ENCODE measurements at places on chromosomes 12 and 14.

GRCh38 chr12:49296034-49296835 is 1.3 kb downstream of the PRPH start:
- ATAC-seq = peak; percentile 74

GRCh38 chr12:4434301-4434700 is 11.3 kb downstream of the FGF6 start:
- ATAC-seq = no peak

DNA sequence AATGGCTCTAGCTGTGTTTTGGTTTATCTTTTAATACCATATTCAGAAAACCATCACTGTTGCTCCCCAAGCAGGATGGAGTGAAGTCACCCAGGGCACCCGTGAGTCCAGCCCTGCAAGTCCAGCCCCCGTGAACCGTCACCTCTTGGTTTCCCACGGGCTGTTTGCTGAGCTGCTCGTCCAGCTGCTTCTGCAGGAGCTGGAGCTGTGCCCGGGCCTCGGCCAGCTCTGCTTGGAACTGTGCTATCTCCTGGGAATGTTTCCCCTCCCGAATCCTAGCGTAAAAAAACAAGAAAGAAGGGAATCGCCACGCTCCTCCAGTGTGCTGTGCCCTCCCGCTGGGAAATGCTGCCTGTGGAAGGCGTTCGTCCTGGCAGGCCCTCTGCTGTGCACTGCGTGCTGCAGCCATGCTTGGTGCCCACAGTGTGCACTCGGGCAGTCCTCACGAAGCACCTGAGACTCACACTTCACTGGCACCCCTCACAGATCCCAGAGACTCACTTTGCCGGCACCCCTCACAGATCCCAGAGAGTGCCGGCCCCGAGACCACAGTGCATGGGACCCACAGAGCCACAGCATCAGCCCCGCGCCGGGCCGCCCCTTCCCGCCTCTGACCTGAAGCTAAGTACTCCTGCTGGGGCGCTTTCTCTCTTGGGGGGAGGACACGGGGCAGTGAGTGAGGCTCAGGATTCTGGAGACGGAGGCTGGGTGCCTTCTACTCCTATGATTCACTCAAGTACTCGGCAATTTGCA is 15.4 kb upstream of the ANKLE2 start:
- ATAC-seq = no peak

DNA sequence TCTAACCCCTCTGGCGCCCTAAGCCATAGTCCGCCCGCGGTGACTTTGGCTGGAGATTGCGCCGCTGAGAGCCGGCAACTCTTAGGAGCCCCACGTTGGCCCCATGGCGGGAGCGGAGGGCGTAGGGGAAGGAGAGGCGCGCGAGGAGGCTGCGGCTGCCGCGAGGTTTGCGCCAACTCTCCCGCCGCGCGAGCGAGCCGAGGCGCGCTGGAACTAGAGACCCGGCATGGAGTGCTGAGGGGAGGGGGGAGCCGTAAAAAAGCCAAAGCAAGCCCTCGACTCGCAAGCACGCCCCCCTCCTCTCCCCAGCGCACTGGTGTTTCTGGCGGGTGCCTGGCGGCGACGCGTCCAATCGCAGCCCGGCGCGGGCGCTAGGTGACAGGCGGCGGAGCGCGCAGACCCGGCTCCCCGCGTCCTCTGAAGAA is at the start of gene SYT10:
Gene SYT10, minus strand, starts transcription at position 233 of the 425 bp plus-strand sequence. CDS start 297 bp downstream, outside the sequence.
- no peak for ATAC-seq

DNA sequence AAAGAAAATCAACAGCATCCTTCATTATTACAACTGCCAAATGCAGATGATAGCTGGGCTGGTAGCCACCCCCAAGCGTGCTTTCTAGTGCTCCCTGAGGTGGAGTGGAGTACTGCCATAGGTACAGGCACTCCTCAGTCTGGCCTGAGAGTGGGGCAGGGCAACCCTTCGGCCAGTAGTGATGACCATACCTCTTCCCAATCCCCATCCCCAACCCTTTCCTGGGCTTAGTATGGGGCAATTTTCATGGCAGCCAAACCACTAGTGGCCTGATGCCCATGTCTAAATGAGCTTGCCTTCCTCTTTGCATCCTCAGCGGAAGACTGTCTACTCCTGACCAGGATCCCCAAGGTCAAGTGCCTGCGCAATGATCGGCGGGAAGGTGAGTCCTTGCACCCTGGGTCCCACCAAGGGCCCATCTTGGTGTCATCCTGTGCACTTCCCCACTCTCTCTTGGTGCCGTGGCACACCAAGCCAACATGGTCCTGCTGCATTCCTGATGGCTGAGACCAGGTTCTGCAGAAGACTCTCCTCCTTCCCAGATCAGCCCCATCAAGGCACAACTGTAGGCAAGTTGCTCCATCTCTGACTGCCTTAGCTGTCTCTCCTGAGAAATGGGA is 65.8 kb downstream of the GALNT16 start:
- ATAC-seq = no peak

DNA sequence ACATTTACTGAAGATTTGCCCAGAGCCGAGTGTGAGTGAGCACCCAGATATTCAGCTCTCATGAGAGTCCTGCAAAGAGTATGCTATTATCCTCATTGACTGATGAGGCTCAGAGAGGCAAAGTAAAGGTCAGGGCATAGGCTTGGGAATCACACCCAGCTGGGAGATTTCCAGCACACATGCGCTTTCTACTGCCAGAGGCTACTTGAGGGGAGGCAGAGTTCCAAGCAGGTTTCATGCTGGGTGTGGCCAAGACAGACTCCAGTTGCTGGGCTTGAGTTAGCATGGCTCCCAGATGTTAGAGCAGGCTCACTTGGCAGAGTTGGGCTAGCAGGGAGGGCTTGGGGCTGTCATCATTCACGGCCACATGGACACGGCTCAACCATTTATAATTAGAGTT is 14.4 kb upstream of the FAM181A start:
- no peak for ATAC-seq

GRCh38 chr12:3428631-3429030 is 62.4 kb upstream of the PRMT8 start:
- no peak for ATAC-seq

DNA sequence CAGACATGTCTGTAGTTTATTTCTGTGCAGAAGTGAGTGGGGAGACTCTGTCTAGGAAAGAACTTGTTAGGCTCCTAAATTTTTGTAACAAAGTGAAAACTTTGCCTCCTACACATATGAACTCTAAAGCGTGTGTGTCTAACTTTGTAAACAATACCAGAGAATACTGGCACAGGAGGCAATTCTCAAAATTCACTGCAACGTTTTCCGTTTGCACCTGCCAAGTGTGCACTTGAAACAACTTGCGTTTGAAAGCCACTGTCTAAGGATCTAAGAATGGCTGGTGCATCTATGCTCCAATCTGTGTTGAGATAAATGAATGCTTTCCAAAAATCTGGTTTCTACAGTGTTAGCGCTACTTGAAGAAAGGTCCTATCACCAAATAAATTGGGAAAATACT is 15.3 kb downstream of the GRIP1 start:
- ATAC-seq = no peak

DNA sequence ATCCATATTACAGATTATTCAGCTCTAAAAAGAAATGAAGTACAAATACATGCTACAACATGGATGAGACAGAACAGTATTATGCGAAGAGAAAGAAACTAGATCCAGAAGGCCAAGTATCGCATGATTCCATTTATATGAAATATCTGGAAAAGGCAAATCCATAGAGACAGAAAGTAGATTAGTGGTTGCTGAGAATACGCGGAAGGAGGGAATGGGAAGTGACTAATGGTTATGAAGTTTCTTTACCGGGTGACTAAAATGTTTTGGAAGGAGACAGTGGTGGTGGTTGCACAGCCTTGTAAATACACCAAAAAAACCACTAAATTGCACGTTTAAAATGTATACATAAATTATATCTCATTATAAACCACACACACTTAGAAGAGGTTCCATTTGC is 12.5 kb downstream of the PRDM4 start:
- no peak for ATAC-seq

- ATAC-seq = no peak
Observed at GRCh38 chr12:120238839-120239445, 26.6 kb downstream of the PXN start.

GRCh38 chr12:5582541-5582940 is 150.6 kb downstream of the NTF3 start:
- ATAC-seq = no peak

DNA sequence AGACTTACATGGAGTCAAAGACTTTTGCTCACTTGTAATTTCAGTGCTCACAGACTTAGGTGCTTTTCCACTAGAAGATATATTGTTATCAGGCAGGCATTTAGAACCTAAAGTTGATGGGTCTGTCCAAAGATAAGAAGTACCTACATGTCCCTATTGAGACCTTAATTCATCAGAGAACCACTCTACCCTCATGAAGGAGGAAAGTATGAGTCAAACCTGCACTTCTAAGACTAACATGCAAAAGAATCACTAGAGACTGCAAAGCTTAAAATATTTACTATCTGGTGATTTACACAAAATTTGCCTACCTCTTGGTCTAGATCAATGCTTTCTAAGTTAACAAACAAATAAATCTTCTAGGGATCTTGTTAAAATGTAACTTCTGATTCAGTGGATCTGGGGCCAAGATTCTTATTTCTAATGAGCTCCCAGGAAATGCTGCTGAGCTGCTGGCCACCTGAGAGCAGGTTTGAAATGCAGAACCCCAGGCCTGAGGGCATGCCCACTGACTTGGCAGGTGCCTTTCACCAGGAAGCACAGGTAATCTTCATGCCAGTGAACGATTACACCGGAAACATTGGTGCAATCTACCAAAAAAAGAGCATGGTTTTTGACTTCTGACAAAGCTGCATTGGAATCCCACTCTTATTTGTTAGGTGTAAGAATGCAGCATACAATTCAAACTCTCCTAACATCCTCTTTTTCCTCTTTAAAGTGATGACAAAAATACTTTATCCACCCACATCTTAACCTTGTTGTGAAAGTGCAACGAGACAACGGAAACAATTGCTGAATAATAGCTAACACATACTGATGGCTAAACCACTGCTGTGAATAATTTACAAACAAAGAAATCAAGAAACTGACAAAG is 214.2 kb downstream of the ADAMTS20 start:
- ATAC-seq = no peak

DNA sequence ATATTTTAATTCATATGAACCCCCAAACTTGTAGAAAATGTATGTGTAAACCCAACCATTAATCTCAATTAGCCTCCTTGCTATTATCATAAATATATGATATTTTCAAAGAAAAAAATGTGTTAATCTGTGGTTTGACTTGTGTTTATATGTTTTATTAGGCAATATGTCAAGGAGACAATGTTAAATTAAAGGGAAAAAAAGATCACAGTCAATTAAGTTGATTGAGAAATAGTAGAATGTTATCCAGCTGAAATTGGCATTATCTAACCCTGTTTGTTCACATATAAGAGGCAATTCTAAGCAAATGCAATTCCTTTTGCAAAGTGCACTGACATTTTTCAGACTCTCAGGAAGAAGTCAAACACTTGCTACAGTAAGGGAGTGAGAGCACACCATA is 745.3 kb downstream of the C12orf50 start:
- no peak for ATAC-seq

DNA sequence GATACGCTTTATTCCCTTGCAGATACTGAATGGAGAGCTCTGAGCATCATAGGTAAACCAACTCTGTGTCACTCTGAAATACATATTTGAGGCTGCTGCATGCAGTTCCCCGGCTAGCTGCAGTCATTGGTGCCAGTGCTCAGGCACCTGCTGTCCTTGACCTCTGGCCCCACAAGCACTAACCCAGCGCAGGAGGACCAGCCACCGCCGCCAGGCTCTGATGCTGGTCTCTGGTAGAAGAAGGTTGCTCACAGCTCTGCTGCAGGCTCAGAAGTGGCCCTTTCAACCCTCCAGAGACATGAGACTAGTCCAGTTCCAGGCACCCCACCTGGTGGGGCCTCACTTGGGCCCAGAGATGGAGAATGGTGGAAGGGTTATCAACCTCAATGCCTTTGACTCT is 34.5 kb upstream of the PTPRB start:
- ATAC-seq = no peak

- ATAC-seq = no peak
Observed at GRCh38 chr12:64595863-64596793, 14.2 kb upstream of the RASSF3 start.

DNA sequence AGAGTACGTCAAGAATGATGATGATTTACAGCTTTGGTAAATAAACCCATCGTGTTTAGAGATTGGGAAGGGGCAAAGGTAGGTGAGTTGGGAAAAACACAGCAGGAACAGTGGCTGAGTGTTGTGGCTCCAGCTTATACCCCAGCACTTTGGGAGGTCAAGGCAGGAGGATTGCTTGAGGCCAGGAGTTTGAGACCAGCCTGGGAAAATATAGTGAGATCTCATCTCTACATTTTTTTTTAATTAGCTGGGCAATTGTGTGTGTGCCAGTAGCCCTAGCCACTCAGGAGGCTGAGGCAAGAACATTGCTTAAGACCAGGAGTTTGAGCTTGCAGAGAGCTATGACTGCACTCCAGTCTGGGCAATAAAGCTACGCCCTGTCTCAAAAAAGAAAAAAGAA is 77.1 kb downstream of the RASSF9 start:
- no peak for ATAC-seq

DNA sequence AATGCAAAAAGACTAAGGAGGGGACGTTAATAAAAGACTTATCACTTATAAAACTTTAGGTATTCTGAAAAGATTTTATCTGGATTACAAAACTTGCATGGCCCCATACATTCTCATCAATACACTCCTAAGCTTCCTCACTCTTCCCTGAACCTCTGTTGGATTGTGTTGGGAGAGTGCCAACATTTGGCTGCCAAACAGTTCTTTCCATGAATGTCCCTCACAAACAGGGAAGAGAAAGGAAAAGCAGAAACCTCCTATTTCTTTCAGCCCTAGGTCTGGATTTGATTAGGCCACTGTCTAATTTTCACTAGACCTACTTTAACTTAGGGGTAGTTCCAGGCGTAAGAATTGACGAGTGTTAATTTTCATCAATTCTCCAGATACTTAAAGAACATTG is 11.7 kb downstream of the PTHLH start:
- ATAC-seq = no peak

DNA sequence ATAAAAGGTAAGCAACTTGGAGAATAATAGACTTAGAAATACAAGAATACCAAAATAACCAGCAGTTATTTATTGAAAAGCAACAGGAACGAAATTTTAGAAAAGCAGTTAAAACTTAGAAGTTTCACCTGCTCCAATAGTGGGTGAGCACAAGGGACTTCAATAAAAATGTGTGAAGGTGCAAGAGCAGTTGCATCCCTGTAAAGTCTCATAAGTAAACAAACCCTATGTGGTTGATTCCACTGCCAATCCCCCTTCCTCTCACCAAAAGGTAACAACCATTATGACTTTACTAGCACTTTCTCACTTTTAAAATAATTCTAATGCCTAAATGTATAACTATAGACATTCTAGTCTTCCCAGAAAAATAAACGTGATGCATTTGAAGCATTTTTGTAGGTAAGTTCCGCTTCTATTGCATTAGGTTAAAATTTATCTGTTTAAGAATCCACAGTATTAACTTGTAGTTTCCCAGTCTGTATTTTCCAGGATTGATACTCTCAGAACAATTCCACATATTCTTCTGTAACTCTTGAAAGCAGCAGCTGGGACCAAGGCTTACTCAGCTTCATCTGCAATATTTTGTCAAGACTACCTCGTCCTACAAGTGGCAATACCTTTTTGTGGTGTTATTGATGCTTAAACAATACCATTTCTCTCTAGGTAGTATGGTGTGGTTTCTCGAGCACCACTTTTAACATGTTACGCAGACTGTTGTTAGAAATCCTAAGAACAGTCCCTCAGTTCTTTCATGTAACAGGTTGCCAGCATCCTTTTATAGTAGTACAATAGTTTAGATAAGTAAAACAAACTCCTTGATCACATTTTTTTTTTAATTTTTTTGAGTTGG is 32.1 kb downstream of the HNRNPC start:
- no peak for ATAC-seq
